ENCODE measurements at places on chromosomes 13 and 19. TPM values are rescaled to one million over a fixed set of nuclear protein-coding genes. Genes with fewer than 3 reads are reported as not detected.

WDR87 gene
- total RNA-seq = not detected

CABP5 gene
- total RNA-seq = not detected

B3GNT8 gene
- 1.2 TPM for total RNA-seq

WASF3 gene
- total RNA-seq = 128 TPM

CEACAM4 gene
- not detected for total RNA-seq

LAIR1 gene
- 20.0 TPM for total RNA-seq

ZNF565 gene
- total RNA-seq = 13.1 TPM

LGALS14 gene
- total RNA-seq = not detected

SBK3 gene
- not detected for total RNA-seq

ACER1 gene
- not detected for total RNA-seq

GRK1 gene
- not detected for total RNA-seq

ZSCAN4 gene
- total RNA-seq = not detected

SMAD9 gene
- total RNA-seq = 18.4 TPM

NLRP11 gene
- total RNA-seq = not detected

OR7C1 gene
- 0.62 TPM for total RNA-seq

LSR gene
- 12.3 TPM for total RNA-seq

HSH2D gene
- total RNA-seq = not detected

RNF17 gene
- total RNA-seq = 0.54 TPM

SULT2A1 gene
- not detected for total RNA-seq

PROZ gene
- not detected for total RNA-seq

OR7A5 gene
- total RNA-seq = 0.14 TPM

KLF5 gene
- 3.9 TPM for total RNA-seq

IRGC gene
- not detected for total RNA-seq

NEK5 gene
- total RNA-seq = 1.3 TPM

RFPL4AL1 gene
- total RNA-seq = not detected

DLL3 gene
- 5.4 TPM for total RNA-seq

ZSCAN5C gene
- not detected for total RNA-seq

ACTL9 gene
- total RNA-seq = not detected

THSD1 gene
- total RNA-seq = 8.1 TPM

ERICH4 gene
- total RNA-seq = not detected

CYP2B6 gene
- not detected for total RNA-seq

OVOL3 gene
- not detected for total RNA-seq

ZNF83 gene
- 53.2 TPM for total RNA-seq

RFPL4A gene
- not detected for total RNA-seq

SLC25A42 gene
- 23.7 TPM for total RNA-seq

TEAD2 gene
- 5.1 TPM for total RNA-seq

NCR1 gene
- total RNA-seq = not detected

CCDC8 gene
- total RNA-seq = 3.7 TPM
